ENCODE measurements at places on chromosomes 13 and 19.
A peak's percentile ranks its signal among the peaks of the same experiment; 100 is the strongest.

DNA sequence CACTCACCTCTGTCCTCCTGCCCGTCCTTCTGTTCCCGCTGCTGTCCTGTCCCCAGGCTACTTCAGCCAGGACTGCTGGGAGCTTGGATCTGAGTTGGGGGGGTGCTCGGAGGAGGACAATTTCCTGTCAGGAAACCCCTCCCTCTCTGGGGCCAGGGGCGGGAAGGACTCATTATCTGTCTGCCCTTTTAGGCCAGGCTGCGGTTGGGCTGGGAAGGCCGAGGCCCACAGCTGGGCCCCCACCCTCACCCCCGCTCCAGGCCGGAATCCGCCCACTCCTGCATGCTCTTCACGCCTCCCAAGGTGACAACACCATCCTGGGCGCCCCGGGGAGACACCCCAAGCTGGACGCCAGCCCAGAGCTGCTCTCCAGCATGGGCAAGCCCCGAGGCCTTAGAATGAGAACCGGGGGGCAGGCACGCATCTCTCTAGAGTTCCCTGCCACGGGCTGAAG, at the start of gene EXOC3L2:
Gene EXOC3L2, minus strand, starts transcription at position 74 of the 454 bp plus-strand sequence. CDS start 6,362 bp downstream, outside the sequence.
- DNase-seq = no peak

DNA sequence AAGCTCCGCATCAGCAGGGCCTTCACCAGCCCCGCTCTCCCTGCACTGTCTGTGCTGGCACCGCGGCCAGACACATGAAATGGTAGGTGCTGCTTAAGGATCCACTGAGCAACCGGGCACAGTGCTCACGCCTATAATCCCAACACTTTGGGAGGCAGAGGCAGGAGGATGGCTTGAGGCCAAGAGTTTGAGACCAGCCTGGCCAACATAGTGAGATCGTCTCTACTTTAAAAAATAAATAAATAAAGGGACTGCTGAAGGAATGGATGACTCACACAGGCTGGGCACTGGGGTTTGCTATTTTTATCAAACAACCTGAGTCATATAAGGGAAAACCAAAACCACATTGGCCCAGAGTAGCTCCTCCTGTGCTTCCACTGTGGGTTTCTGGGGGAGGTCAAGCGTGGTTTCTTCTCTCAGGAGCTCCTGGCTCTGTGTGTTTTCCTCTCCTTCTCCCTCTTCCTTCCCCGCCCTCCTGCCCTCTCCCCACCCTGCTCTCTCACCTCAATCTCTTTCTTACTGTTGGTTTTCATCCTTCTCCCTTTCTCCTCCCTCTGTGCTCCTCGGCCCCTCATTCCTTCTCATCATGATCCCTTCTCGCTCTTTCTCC, 21.3 kb downstream of the VRK3 start:
- DNase-seq = no peak

GRCh38 chr13:62556978-62557377, 1141.3 kb upstream of the PCDH20 start:
- DNase-seq = no peak

- DNase-seq = no peak
Measured at GRCh38 chr13:38883783-38884182, 106.8 kb downstream of the STOML3 start.

DNA sequence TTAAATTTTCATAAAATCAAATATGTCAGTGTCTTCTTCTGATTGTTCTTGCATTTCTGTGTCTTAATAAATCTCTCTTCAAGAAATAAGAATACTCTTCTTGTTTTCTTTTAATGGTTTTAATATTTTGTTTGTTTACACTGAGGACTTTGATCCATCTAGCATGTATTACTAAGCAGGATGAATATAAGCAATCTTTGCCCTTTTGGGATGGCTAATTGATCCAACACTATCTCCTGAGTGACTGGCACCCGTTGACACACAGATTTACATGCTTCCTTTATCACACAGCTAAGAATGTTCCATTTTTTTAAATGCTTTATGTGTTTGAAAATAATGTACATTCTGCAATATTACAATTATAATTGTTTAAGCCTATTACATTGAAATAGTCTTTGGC, 134.5 kb downstream of the TBC1D4 start:
- DNase-seq = no peak

DNA sequence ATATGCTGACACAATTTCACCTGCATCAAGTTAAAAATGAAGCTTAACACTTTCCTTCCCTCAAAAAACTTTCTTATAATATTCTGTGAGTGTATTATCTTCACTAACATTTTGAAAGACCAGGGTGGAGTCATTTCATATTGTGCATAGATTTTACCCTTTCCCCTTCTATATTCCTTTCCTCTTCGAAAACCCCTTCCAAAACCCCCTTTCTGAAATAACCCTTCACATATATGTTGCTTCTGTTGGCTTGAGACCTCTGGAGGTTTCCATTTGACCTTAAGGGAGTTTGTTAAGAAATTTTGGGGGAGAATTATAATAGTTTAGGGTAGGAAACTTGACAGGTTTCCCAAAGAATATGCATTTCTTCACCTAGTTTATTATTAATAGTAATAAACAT, 489.6 kb upstream of the MIR17HG start:
- DNase-seq = no peak

DNA sequence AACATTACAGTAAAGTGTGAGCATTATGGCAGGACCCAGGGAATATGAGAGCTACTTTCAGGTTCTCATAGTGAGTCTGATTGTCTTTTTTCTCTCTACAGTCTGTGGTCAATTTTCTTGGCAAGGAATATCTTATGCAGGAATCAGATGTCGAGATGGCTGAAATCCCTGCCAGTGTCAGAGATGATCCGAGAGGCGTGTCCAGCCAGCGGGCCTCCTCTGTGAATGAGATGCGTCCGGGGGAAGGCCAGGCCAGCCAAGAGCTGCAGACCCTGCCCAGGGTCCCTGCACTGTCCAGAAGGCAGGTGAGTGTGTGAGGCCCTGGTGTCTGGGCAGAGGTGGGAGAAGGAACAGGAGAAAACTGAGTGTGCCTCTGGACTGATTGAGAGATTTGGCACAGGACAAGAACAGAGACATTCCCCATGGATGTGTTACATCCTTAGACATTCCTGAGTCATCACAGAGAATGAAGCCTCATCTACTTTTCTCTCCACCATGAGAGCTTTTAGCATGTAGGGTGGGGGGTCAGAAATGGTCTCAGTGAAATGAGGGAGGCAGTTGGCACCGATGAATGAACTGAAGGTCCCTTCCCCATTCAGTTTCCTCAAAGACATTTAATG, 27.3 kb upstream of the EDDM13 start:
- no peak for DNase-seq

DNA sequence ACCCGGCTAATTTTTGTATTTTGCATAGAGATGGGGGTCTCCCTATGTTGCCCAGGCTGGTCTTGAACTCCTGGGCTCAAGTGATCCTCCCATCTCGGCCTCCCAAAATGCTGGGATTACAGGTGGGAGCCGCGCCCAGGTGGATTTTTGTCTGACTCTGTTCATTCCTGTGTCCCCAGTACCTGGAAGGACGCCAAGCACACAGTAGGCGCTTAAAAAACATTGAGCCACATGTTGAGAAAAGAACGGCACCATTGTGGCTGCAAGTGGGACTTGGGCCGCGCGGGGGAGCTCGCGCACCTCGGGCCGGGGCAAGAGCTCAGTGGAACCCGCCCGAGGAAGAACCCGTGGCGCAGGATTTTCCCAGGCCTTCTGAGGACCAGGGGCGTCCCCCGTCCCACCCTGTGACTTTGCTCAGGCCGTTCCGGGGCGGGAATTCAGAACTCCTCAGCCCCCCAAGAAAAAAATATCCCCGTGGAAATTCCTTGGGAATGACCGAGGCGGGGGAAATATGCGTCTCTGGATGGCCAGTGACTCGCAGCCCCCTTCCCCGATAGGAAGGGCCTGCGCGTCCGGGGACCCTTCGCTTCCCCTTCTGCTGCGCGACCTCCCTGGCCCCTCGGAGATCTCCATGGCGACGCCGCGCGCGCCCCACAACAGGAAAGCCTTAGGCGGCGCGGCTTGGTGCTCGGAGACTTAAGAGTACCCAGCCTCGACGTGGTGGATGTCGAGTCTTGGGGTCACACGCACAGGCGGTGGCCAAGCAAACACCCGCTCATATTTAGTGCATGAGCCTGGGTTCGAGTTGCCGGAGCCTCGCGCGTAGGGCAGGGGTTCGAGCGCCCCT, 1.4 kb upstream of the ICAM1 start:
- DNase-seq = peak; percentile 85

- DNase-seq = peak; percentile 14
Measured at GRCh38 chr13:105139380-105140285, 1395.8 kb downstream of the EFNB2 start.

GRCh38 chr19:12603714-12604113, 6.9 kb downstream of the ZNF490 start:
- peak; percentile 50 for DNase-seq

- DNase-seq = no peak
Measured at GRCh38 chr19:33186431-33187182, 7.5 kb upstream of the LRP3 start.

DNA sequence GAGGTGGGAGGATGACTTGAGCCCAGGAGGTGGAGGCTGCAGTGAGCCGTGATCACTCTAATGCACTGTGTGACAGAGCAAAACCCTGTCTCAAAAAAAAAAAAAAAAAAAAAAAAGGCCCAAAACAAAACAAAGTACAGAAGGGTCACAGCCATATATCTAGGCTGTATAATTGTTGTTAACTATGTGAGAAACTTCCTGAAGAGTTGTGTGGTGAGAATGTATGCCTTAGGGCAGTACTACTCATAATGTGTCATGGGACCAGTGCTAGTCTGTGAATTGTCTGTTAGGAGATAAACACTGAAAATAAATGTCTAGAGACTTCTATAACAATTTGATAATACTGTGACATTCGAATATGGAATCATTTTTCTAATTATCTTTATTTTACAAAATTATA, 43.1 kb downstream of the PAN3 start:
- no peak for DNase-seq

- no peak for DNase-seq
Measured at GRCh38 chr13:49084961-49085360, 109.2 kb downstream of the FNDC3A start.

GRCh38 chr19:30090476-30090875, 148.4 kb downstream of the URI1 start:
- DNase-seq = no peak

GRCh38 chr19:52048555-52049501, at the start of gene ZNF432:
TSS of gene ZNF432 (minus strand) at chr19:52048838. CDS start at chr19:52046868, 1,970 bp downstream.
- peak; percentile 74 for DNase-seq

GRCh38 chr19:39211731-39212374, 7.8 kb upstream of the SYCN start:
- DNase-seq = no peak

DNA sequence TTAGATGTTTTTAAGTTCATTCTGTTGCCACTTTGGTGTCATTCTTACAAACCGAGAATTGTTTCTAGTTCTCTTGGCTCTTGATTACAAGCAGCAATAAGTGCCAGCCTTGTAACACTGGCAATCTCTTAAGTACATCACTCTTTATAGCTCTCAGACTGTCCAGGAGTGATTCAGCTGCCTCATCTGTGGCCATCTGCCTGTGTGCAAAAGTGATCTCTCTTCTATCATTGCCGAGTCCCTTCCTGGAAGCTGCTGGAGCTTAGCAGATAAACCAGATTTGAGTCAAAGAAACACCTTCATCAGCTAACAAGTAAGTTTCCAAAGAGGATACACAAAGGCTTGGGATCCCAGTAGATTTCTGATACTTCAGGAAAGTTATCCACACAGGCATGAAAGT, 23.2 kb downstream of the STOML3 start:
- DNase-seq = no peak

- DNase-seq = no peak
Measured at GRCh38 chr13:46134961-46135522, 30.2 kb upstream of the CPB2 start.

GRCh38 chr19:10223488-10224213, 7.5 kb downstream of the S1PR2 start:
- no peak for DNase-seq

DNA sequence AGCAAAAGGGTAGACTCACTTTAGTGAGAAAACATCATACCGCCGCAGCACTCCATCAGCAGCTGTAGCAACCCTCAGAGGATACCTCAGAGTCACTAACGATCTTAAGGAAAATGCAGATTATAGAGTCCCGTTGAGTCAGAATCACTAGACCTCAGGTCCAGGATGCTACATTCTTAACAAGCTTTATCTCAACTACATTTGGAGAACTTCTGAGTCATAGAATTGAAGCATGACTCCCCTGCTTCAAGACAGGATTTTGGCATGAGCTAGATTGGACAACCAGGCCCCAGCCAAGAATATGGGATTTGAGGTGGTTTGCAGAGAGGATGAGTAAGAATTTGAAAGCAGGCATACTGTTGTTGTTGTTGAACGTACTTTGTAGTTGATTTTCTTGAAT, 118.9 kb upstream of the UBL3 start:
- no peak for DNase-seq

DNA sequence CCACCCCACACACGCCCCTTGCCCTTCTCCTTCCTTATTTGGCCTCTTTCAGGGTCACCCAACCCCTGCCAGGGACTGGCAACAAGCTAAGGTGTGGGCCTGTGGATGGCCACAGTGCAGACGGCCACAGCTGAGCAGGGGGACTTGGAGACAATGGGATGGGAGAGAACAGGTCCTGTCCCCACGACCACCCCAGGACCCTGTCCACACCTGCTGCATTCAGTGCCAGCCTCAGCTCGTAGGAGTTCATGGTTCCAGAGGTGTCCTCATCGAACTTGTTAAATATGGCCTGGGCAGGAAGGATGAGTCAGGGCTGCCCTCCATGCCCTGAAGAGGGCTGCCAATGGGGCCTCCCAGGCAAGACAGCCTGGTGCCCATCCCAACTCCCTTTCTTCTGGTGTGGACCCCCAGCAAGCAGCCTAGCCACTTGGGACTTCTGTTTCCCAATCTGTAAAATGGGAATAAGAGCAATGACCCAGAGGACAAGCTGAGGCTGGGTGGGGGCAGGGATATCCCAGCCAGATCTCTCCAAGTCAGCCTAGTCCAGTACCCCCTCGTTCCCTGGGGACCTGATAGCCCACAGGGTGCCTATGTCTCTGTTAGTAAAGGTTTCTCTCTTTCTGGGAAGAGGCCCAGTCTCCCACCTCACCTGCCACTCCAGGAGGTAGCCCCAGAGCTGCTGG, 10.6 kb downstream of the CAPN12 start:
- DNase-seq = no peak

- DNase-seq = no peak
Measured at GRCh38 chr13:98246538-98247172, 69.6 kb upstream of the RNF113B start.

- DNase-seq = peak; percentile 82
Measured at GRCh38 chr19:49590971-49591730, at the start of gene PRR12. TSS of gene PRR12 (plus strand) at chr19:49591182. CDS start at chr19:49591655, 473 bp downstream.

- no peak for DNase-seq
Measured at GRCh38 chr13:47226516-47226915, 329.7 kb upstream of the HTR2A start.

GRCh38 chr19:7376151-7376852, 27.6 kb downstream of the ARHGEF18 start:
- no peak for DNase-seq
